ENCODE measurements at places on chromosomes 16 and 17.
A peak's percentile ranks its signal among the peaks of the same experiment; 100 is the strongest.

DNA sequence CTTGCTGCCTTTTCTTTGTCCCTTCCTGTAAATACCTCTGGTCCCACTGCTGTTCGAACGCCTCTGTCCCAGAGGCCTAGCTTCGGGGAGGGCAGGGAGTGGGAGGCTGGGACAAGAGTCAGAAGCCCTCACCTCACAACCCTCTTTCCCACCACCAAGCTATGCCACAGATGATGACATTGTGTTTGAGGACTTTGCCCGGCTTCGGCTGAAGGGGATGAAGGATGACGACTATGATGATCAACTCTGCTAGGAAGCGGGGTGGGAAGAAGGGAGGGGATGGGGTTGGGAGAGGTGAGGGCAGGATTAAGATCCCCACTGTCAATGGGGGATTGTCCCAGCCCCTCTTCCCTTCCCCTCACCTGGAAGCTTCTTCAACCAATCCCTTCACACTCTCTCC, 10.4 kb downstream of the ARRB2 start:
- no peak for DNase-seq

DNA sequence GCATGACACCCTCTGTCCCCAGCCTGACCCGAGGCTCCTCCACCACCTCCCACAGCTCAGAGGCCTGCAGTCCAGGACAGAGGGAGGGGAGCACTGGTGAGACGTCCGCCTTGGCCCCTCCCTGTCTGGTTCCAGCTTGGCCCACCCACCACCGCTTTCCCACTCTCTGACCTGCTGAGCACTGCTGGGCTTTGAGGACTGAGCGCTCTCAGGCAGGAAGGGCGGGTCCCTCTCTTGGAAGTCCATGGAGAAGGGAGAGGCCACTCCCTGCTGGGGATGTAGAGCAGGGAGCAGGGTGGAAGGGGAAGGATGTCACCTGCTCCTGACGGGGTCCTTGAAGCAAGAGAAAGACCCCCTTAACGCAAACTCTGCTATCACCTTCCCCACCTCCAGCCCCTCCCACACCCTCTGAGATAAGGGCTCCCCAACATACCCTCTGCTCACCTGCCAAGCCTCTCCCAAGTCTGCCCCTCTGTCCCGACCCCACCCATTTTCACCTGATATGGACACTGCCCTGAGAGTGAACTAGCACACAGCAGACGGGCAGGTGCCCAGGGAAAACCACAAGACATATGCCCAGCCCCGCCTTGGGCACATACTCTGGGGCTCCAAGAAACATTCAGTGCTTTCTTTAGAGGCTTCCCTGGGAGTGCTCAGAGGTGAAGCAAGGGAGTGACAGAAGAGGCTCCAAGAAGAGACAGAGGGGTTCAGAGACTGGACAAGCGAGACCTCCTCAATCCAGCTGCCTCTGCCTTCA, 1.4 kb downstream of the OSBPL7 start:
- no peak for DNase-seq

DNA sequence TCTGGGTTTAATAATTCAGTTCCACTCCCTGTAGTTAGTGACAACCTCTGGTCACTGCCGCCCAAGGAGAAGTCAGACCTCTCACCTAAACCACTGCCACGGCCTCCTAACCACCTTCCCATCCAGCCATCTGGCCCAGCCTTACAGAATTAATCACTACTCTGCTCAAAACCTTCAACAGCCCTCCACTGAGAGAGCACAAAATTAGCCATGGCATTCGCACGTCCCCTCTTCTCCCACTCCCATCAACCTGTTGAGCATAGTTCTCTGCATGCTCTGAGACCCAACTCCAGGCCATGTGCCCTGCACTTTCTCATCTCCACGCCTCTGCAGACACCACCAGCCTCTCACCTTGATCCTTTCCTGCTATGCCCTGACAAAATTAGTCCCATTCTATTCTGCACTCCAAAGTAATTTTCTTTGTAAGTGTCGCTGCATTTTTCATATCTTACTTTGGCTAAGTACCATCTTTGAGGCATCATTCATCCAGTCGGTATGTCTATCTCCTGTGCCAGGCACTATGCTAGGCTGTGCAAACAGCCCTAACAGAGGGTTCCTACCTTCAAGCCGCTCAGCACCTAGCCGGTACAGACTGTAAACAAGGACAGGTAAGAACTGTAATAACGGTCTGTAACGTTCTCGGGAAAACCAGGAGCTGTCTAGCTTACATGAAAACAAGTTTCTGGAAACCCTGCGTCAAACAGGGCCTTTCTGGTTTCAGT, 963 bp downstream of the COPRS start:
- DNase-seq = peak; percentile 18

DNA sequence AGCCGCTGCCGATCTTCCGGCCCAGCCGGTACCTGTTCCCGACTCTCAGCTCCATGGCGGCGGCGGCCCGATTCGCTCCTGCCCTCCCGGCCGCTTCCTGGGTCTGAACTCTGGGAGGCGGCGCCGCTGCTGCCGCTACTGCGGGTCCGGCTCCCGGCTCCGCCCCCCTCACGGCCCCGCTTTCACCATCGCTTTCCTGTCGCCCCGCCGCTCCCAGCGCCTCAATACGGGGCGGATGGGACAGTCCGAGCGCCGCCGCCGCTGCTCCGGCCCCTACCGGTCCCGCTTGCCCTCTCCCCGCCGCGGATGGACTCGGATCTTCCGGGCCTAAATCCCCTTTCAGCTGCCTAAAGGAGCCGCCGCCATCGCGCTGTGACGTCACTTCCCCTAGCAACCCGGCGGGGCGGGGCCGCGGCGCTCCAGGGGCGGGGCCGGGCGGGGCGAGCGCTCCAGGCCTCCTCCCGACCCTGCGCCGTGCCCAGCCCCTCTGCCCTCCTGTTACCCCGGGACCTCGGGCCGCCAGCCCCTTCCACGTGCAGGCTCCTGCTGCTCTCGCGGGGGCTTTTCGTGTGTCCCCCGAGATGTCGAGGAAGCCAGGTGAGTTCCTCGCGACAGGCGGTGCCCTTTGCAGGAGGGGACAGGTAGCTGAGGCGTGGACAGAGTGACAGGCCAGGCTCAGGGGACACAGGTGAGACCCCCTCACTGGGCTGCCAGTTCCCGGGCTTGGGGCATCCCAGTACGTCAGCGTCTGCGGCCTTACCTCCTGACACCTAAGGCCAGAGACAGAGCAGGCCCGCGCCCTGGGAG, at the start of gene CSNK1D:
TSS of gene CSNK1D (minus strand) at position 374 of the 807 bp plus-strand sequence. CDS start at position 55, 319 bp downstream.
- peak; percentile 92 for DNase-seq

DNA sequence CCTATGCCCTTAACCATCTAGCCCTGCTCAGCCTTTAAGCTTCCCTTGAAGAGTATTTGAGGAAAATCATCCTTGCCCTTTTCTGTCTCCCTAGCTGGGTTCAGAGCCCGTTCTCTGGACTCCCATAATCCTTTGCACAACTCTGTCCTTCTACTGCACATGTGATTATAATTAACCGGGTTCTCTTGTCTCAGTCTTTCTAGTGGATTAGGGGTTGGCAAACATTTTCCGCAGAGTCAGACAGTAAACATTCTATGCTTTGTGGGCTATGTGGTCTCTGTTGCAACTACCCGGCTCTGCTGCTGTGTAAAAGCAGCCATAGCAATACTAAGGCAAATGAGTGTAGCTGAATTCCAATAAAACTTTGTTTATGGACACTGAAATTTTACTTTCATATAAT, 80.0 kb downstream of the CDRT15 start:
- no peak for DNase-seq

- no peak for DNase-seq
Observed at GRCh38 chr16:22308824-22309520, 11.8 kb downstream of the POLR3E start.

GRCh38 chr16:87638736-87639135, 36.4 kb downstream of the JPH3 start:
- no peak for DNase-seq

- DNase-seq = peak; percentile 29
Observed at GRCh38 chr17:64282753-64283080, 19.7 kb upstream of the TEX2 start.

DNA sequence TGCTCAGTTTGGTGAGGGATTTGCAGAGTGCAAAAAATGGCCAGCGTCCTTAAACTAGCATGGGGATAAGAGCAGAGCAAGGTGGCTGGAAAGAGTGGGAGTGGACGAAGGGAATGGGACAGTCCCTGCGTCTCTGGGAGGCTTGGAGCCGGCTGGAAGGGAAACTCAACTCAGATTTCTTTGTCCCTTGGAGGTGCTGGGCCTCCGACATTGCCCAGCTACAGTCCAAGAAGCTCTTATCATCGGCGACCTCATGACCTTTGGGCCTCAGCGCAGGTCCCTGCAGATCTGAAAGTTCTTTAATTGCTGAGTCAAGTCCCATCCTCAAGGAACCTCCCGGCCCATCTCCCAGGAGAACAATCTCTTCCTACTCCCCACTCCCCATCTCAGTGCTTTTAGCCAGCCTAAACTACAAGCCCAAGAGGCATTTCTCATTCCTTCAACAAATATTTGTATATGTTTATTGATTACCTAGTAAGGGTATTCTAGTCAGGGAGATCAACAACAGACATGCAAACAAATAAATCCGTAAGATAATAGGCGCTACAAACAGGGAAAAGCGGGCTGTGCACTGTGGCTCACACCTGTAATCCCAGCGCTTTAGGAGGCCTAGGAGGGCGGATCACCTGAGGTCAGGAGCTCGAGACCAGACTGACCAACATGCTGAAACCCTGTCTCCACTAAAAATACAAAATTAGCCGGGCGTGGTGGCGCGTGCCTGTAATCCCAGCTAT, 985 bp upstream of the TMEM107 start:
- DNase-seq = no peak

GRCh38 chr16:78528265-78528664, 428.8 kb downstream of the WWOX start:
- DNase-seq = no peak

DNA sequence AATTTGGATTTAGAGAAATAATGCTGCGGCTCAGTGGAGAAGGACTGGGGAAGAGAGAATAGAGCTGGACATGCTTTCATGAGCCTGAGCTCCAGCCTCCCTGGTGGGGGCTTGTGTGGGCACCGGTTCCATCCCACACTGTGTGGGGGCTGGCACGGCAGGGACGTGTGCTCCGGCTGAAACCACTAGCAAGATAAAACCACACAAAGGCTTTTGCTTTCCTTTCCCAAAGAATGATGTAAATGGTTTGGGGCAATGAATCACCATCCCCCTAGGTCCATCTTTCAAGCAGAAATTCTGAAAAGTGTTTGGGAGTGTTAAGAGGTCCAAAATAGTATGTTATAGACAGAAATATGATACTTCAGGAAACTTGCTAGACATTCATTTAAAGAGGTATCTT, 77.0 kb downstream of the CDH11 start:
- DNase-seq = no peak

GRCh38 chr16:9518051-9518450, 426.6 kb downstream of the HAPSTR1 start:
- no peak for DNase-seq

DNA sequence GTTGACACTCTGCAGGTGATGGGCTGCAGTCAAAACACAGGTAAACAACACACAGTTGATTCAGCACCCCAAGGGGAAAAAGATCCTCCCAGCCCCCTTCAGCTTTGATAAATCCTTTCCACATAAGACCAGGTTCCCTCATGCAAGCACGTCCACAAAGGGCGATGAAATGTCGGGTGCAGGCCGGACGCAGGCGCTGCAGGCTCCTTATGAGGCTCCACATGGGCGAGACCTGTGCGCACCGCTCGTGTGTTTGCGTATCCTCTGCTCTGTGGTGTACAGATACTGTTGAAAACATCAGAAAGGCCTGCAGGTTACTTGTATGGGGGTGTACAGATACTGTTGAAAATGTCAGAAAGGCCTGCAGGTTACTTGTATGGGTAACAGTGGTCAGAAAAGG, 14.4 kb upstream of the ZNF750 start:
- DNase-seq = no peak

- peak; percentile 34 for DNase-seq
Observed at GRCh38 chr17:78979780-78980623, at the start of gene LGALS3BP. TSS of gene LGALS3BP (minus strand) at chr17:78979923. CDS start at chr17:78977191, 2,732 bp downstream.

GRCh38 chr16:31507617-31507928, 618 bp downstream of the RUSF1 start:
- DNase-seq = no peak

DNA sequence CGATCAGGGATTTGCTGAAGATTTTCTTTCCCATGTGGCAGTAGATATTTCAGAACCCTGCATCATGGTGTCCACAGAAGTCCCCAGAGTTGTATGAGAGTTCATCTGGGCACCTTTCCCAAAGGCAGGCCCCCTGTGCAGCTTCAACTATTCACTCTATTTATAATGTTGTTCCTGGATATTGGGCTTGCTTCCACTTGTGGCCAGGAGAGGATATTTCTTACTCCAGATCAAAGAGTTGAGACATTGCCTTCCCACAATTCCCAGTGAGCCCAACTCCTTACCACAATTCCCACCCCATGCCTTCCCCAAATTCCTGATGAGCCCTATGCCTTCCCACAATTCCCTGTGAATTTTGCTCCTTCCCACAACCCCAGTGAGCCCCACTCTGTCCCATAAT, 206.9 kb downstream of the WWOX start:
- DNase-seq = no peak

- DNase-seq = no peak
Observed at GRCh38 chr16:69865701-69866100, 85.4 kb upstream of the CLEC18A start.

DNA sequence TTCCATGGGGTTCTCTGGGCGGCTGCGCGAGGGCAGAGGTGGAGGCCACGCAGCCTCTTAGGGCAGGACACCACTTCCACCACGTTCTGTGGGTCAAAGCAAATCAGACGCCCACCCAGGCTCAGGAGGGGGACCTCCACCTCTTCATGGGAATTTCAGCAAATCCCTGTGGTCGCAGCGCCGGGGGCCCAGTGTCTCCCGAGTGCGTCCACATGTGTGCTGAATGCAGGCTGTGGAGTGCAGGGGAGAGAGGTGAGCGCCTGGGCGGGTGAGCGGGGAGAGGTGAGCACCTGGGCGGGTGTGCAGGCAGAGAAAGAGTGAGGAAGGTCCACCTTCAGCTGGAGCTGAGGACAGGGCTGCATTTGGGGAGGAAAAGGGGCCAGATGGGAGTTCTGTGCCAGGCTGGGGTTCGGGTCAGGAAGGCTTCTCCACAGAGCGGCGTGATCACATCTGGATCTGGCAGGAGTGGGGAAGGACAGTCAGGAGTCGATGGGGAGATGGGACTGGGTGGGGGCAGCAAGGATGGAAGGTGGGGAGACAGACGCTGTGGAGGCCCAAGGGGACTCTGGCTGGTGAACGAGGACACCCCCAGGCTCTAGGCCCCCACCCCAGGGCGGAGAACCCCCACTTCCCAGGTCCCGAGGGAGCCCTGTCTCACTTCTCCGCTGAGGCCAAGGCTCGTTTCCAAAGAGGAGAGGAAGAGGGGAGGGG, 36.8 kb upstream of the CBFA2T3 start:
- no peak for DNase-seq

- no peak for DNase-seq
Observed at GRCh38 chr16:14539156-14539555, 90.9 kb downstream of the PARN start.

GRCh38 chr16:66342294-66342900, 24.1 kb upstream of the CDH5 start:
- DNase-seq = peak; percentile 48

GRCh38 chr16:56763291-56763916, 33.5 kb downstream of the NUP93 start:
- no peak for DNase-seq

- DNase-seq = no peak
Observed at GRCh38 chr17:29364691-29365090, 25.5 kb upstream of the TAOK1 start.

Data from suppressor macrophage (primary cell).